ENCODE measurements at places on chromosomes 13 and 19.

- no peak for DNase-seq
Observed at GRCh38 chr13:92804926-92805325, 421.7 kb upstream of the GPC6 start.

- no peak for DNase-seq
Observed at GRCh38 chr13:89465366-89465765, 1794.2 kb downstream of the SLITRK5 start.

- DNase-seq, result no peak
Observed at GRCh38 chr13:25743421-25743820, 308.4 kb downstream of the SHISA2 start.

DNA sequence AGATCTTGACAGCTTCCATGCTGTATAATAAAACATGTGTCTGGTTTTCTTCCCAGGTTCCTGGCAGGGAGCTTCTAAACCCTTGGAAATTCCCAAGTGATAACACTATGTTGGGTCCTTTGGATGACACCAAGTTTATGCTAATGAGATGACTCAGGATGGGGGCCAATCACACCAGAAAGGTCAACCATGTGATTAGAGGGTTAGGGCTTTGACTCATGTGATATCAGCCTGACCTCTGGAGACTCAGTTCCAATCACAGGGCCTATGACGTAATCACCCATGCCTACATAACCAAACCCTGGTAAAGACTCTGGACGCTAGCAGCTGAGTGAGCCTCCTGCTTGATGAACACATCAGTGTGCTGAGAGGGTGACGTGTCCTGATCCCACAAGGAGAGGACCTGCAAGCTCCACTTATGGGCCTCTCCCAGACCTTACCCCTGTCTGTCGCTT, 203.6 kb downstream of the DCLK1 start:
- no peak for DNase-seq

- DNase-seq, result no peak
Observed at GRCh38 chr19:45119582-45119981, 26.6 kb downstream of the PPP1R37 start.

DNA sequence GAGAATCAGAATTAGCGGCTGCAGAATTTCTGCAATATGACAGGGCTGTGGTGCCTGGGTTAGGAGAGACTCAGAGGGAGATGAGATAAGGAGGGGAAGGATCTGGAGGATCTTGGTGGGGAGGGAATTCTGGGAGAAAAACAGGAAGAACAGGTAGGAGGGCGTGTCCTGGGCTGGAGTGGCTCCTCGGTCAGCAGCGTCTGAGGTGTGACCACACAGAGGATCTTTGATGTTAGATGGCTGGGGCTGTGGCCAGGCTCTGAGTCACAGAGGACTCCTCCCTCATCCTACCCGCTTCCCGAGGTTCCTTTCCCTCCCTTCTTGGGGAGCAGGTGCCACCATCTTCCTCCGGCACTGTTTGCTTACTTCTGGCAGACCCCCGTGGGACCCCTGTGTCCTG, 6.4 kb upstream of the KLK6 start:
- no peak for DNase-seq

DNA sequence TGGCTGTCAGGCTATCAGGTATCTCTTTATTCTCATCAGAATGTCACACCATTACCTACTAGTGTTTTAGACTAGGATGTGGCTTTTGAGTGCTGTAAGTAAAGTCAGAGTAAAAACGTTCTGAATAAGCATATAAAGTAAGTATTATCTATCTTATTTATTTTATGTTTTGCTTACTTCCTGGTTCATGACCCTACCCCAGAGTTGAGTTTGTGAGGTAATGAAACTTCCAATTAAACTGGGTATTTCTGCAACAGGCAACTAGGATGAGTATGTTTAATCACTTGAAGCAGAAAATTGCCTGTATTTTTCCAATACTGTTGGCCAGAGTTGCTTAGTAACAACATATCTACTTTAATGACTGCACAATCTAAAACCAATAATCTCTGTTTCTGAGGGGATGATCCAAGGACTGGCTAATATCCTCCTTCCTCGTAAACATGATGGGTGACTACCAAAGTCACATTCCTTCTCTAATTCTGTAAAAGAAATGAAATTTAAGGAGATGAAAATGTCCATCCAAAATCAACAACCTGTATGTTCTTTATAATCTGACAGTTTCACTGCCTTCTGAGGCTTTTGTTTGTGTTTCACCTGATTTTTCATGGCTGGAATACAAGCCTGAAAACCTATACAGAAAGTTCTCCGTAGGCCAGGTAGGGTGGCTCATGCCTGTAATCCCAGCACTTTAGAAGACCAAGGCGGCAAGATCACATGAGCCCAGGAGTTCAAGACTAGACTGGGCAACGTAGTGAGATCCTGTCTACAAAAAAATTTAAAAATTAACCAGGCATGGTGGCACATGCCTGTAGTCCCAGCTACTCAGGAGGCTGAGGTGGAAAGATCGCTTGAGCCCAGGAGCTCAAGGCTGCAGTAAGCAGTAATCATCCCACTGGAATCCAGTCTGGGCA, 83.1 kb downstream of the ABCC4 start:
- DNase-seq, result no peak

DNA sequence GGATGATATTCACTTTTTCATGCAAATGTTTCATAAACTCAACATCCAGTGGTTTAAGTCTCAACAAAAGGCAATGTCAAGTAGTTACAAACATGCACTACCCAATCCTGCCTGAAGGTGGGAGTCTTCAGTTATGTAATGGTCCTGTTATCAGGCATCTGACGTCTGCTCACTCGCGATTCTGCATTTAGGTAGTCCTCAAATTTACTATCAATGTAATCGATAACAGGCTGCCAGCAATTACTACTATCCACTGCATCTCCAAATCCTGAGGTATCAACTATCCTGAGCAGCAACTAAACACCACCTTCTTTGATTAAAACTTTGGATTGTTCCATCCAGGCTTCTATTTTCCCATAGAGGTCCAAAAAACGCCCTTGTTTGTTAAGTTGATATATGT, 51.2 kb downstream of the NLRP12 start:
- peak; percentile 50 for DNase-seq

DNA sequence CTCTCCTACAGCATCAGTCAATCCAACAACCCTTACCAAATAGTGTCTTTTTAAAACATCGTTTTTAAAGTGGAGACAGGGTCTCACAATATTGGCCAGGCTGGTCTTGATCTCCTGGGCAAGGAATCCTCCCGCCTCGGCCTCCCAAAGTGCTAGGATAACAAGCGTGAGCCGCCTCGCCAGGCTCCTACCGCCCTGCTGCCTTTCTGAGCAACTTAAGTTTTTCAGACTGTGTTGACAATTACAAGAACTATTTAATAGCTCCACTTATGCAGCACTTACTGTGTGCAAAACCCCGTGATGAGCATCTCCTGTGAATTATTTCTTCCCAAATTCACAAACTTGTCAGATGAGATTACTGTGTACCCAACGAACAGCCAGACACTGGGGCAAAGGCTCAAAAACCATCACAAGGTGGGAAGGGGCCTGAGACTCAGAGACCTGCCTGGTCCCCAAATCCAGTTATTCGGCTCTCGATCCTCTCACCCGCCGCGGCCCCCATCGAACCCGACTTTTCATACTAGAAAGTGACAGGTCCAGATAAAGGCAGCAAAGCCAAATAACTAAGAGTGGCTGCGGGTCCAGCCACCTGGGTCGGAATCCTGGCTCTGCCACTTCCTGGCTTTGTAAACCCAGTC, 581 bp downstream of the RPL18 start:
- no peak for DNase-seq

DNA sequence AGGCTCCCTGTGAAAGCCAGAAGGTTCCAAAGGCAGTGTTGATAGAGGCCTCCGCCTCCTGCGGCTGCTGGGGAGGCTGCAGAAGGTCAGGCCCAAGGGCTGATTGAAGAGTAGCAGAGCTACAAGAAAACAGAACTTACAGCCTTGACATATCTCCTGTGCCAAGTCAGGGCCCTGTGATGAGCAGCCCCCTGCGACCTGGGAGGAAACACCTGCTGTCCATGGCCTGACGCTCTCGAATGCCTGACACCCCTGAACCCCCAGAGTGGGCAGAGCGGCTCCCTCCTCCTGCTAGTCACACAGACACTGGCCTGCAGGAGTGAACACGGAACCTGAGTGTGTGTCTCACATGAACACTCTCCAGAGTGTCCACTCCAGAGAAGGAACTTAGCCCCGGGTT, 38.2 kb upstream of the TUBGCP3 start:
- no peak for DNase-seq

GRCh38 chr19:3710265-3710812, 2.2 kb downstream of the TJP3 start:
- DNase-seq, result peak; percentile 66

- DNase-seq, result no peak
Observed at GRCh38 chr19:6132482-6132881, 3.0 kb upstream of the ACSBG2 start.

- DNase-seq, result no peak
Observed at GRCh38 chr19:9789066-9789465, 20.5 kb upstream of the ZNF846 start.

GRCh38 chr13:97945792-97946419, 7.6 kb upstream of the IPO5 start:
- DNase-seq, result no peak

DNA sequence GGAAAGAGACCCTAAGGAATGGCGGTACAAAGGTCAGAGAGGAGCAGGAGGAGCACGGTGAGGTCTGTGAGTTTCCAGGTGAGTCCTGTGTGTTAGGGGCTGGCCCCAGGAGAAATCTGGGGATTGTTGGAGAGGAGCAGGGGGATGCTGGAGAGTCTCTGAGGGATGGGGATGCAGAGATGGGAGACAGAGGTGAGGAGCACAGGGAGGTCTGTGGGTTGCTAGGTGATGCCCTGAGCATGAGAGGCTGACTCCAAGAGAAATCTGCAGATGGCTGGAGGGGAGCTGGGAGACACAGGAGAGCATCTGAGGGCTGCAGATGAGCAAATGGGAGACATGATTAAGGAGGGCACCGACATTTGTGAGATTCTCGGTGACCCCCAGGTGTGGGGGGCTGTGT, 4.1 kb upstream of the ZNF229 start:
- no peak for DNase-seq

- DNase-seq, result no peak
Observed at GRCh38 chr13:73171926-73172325, 113.1 kb downstream of the KLF5 start.

GRCh38 chr13:48400850-48401291, 12.0 kb downstream of the LPAR6 start:
- DNase-seq, result no peak

- DNase-seq, result no peak
Observed at GRCh38 chr19:494171-495080, 1.9 kb upstream of the MADCAM1 start.

DNA sequence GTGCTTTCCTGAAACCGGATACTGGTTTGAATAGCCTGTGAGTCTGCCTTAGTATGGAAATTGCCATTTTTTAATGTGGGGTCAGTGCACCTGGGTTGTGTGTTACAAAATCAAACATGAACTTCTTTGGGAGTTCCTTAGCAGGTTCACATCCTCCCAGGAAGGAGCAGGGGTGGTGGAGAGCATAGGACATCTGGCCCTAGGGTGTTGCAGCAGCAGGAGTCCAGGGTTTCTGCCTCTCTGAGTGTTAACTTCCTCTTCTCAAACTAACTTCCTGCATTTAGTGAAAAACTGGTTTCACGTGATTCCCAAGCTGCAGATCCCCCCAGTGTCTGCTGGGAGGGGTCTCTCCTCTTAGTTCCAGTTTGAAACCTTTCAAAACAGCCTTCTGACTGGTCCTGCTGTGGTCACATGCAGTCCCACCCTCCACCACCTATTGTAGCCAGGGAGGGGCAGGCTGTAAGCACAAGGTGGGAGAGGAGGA, 7.2 kb downstream of the RNASEH2B start:
- DNase-seq, result no peak

DNA sequence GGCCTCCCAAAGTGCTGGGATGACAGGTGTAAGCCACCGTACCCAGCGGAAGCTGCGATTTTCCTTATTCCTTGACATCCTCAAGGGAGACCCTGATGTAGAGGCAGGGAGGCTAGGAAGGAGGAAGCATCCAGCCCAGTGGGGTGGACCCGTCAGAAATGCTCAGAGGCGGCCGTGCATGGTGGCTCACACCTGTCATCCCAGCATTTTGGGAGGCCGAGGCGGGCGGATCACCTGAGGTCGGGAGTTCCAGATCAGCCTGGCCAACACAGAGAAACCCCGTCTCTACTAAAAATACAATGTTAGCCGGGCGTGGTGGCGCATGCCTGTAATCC, 11.6 kb downstream of the GZMM start:
- no peak for DNase-seq

DNA sequence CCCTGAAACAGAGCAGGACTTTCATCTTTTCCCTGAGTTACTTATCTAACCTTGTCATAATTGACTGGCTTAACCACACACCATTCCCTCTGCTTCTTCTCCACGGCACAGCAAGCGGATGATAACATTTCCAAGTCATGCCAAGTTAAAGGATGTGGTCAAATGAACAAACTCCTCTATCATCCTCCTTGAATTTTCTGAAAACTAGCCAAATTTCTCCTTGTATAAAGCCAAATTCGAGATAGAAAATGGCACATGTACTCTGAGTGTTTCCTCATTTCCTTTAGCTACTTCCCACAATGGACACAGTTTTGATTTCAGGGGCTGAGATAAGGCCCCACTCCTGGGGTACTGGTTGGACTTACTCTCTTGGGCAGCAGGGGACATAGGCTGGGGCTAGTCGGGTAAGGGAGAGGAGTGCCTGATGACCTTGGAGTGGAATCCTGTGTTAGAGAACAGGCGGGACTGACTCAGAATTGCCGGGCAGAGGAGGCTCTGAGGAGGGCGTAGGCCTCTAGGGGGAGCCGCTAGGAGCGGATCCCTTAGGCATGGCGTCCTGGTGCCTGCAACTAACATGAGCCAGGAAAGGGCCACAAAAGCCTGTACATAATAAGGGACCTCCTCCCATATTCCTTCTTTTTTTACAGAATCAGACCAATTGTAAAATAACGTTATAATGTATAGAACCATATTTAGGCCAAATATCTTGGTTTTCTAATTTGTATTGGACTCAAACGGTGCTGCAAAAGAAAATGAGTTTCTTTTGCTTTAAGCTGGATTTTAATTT, 20.3 kb upstream of the TMTC4 start:
- no peak for DNase-seq

DNA sequence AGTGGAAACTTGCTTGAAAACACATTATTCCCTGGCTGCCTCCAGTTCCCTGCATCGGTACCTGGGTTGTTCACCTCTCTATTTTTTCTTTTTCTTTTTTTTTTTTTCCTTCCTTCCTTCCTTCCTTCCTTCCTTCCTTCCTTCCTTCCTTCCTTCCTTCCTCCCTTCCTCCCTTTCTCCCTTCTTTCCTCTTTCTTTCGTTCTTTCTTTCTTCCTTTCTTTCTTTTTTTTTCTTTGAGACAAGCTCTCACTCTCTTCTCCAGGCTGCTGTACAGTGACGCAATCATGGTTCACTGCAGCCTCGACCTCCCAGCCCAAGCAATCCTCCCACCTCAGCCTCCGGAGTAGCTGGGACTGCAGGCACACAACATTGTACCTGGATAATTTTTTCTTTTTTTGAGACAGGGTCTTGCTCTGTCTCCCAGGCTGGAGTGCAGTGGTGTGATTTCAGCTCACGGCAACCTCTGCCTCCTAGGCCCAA, 3.4 kb upstream of the RASAL3 start:
- no peak for DNase-seq

DNA sequence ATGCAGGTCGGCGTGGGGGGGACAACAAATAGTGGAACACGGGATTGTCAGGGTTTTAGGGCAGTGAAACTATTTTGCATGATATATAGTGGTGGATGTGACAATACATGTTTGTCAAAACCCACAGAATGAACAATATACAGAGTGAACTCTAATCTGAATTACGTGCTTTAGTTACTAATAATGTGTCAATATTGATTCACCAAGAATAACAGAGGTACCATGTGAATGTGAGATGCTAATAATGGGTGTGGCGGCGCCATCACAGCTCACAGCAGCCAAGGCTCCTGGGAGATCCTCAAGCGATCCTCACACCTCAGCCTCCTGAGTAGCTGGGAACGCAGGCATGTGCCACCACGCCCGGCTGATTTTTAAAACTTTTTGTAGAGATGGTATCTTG, 12.9 kb downstream of the ELAVL1 start:
- DNase-seq, result no peak

Measured in liver (tissue), 10 donors.